ENCODE measurements at places on chromosomes 1 and 21. TPM values are rescaled to one million over a fixed set of nuclear protein-coding genes. Genes with fewer than 3 reads are reported as not detected.

The KCNE2 gene
- total RNA-seq: not detected

The FNDC5 gene
- total RNA-seq: 105 TPM

The TRIM33 gene
- 14.2 TPM for total RNA-seq

The LYST gene
- total RNA-seq: 10.3 TPM

The RABGAP1L gene
- 69.2 TPM for total RNA-seq

The TCEA3 gene
- 78.6 TPM for total RNA-seq

The PCBP3 gene
- total RNA-seq: 2.9 TPM

The HSPB7 gene
- total RNA-seq: 4,061 TPM

The WNT3A gene
- total RNA-seq: not detected

The PHLDA3 gene
- 21.1 TPM for total RNA-seq

The PLA2G2D gene
- total RNA-seq: not detected

The CENPS gene
- 6.1 TPM for total RNA-seq

The OR6K2 gene
- not detected for total RNA-seq

The FMOD gene
- total RNA-seq: 11.2 TPM

The MYOG gene
- total RNA-seq: not detected

The PAPPA2 gene
- 0.41 TPM for total RNA-seq

The CYP4A11 gene
- total RNA-seq: not detected

The LEPR gene
- 7.1 TPM for total RNA-seq

The VWA5B1 gene
- 0.16 TPM for total RNA-seq

The TRIM63 gene
- 203 TPM for total RNA-seq

The RGS8 gene
- 0.05 TPM for total RNA-seq

The HTR6 gene
- not detected for total RNA-seq

The ATP1A4 gene
- total RNA-seq: 0.11 TPM

The PYHIN1 gene
- total RNA-seq: 0.11 TPM

The APOBEC4 gene
- total RNA-seq: 0.11 TPM

The CFAP57 gene
- not detected for total RNA-seq

The AADACL3 gene
- total RNA-seq: not detected

The ANKRD65 gene
- total RNA-seq: 1.7 TPM

The LRRC7 gene
- 0.44 TPM for total RNA-seq

The MAN1C1 gene
- 18.0 TPM for total RNA-seq

The CPLANE2 gene
- total RNA-seq: 9.7 TPM

The FOXD2 gene
- not detected for total RNA-seq

The H3-3A gene
- 324 TPM for total RNA-seq

The PRDX6 gene
- 363 TPM for total RNA-seq

The AUNIP gene
- not detected for total RNA-seq

The NUCKS1 gene
- 217 TPM for total RNA-seq

The CORT gene
- 0.19 TPM for total RNA-seq

The ST6GALNAC3 gene
- total RNA-seq: 4.5 TPM

The FASLG gene
- not detected for total RNA-seq

The GLMN gene
- total RNA-seq: 6.2 TPM

The LDLRAD1 gene
- not detected for total RNA-seq

The CCT3 gene
- total RNA-seq: 123 TPM

The LCE3E gene
- total RNA-seq: not detected

The TBX19 gene
- 0.33 TPM for total RNA-seq

The FCAMR gene
- not detected for total RNA-seq

The ENTREP3 gene
- 13.9 TPM for total RNA-seq

The AKIRIN1 gene
- 61.5 TPM for total RNA-seq

The ZNF697 gene
- total RNA-seq: 9.4 TPM

The REN gene
- total RNA-seq: not detected

The ITGB2 gene
- total RNA-seq: 18.6 TPM

The ADAMTS4 gene
- 14.1 TPM for total RNA-seq

The TNN gene
- total RNA-seq: not detected

The STUM gene
- total RNA-seq: 0.85 TPM

The FAM229A gene
- total RNA-seq: 2.1 TPM

The DRAXIN gene
- 0.05 TPM for total RNA-seq

The NCF2 gene
- total RNA-seq: 4.5 TPM

The PTPN7 gene
- total RNA-seq: 0.44 TPM

The ICOSLG gene
- 4.7 TPM for total RNA-seq

The ASB17 gene
- not detected for total RNA-seq

Measured in left ventricle myocardium inferior (tissue), 1 donor.